Stimulated activated CD4-positive, alpha-beta T cell treated with anti-CD3 and anti-CD28 coated beads, Interleukin-2, amount 100 ng/mL, for 24 hours (primary cell): ENCODE measurements at places on chromosomes 13 and 19.

DNA sequence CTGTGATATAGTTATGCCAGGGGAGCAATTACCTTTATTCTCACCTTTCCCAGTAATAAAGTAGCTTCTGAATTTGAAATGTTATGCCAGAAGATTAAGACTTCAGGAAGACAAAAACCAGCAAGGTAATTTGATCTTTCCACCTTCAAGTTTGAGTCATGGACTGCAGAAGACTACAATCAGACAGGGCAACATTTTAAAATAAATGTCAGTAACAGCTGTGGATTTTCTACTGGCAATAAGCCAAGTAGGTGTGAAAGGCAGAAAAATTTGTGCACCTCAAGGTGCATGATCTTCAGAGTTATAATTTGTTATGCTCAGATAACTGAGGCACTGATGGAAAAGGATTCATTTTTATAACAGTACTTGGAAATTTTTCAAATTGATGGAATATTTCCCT, 54.9 kb downstream of the SLITRK1 start:
- no peak for DNase-seq

DNA sequence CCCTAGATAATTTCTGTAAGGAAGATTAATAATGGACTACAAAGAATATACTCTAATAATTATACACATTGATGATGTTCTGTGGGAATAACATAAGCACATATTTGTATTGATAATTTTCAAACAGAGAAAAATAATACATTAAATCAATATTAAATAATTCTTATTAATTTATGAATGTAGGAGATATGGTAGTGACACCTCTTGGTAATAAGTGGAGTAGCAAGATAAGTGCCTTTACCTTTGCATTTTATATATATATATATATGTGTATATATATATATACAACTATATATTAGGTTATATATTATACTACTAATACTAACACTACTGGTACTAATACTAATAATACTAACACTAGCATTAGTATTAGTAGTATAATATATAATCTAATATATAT, 905.8 kb downstream of the SLITRK1 start:
- DNase-seq: no peak

DNA sequence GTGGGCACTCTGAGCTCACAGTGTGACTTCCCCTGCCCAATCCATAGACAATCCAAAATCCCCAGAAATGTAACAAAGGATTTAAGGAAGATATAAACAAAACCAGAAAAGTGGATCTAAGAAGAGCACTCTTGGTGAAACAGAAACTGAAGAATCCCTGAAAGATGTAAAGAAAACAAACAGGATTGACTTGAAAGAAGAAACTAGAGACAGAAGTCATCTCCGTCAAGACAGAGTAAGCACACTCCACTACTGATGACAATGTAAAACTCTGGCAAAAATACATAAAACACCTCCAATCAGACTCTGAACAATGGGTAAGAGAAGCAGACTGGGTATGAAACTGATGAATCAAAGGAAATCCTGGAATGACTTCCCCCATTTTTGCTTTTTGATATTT, 13.5 kb downstream of the TUBGCP3 start:
- DNase-seq: no peak

DNA sequence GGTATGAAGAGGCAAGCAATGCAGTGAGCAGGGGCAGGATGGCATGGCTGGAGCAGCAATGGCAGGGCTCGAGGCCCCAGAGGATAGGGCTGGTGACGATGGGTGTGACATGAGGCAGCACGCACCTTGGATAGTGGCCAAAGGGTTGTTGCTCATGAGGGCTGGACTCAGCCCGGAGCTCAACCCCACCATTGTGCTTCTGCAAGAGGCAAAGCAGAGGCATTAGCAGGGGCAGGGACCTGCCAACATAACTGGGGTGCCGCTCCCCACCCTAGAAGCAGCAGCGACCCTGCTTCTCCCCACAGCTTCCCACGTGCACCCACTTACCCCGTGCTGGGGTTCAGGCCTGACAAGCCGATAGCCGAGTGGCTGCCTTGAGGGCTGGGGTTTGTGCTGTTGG, 15.8 kb downstream of the ZNF574 start:
- no peak for DNase-seq

DNA sequence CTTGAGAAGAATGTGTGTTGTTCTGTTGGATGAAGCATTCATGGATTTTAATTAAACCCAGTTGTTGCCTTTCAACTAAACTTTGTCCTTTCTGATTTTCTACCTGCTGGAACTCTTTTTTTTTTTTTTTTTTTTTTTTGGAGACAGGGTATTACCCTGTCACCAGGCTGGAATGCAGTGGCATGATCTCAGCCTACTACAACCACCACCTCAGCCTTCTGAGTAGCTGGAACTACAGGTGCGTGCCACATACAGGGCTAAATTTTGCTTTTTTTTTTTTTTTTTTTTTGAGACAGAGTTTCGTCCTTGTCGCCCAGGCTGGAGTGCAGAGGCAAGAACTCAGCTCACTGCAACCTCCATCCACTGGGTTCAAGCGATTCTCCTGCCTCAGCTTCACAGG, 6.9 kb downstream of the ZNF791 start:
- no peak for DNase-seq

GRCh38 chr13:99281811-99282263, 23.7 kb upstream of the GPR18 start:
- peak; percentile 49 for DNase-seq

GRCh38 chr19:45770192-45771101, 1.4 kb upstream of the SIX5 start:
- DNase-seq: peak; percentile 91

DNA sequence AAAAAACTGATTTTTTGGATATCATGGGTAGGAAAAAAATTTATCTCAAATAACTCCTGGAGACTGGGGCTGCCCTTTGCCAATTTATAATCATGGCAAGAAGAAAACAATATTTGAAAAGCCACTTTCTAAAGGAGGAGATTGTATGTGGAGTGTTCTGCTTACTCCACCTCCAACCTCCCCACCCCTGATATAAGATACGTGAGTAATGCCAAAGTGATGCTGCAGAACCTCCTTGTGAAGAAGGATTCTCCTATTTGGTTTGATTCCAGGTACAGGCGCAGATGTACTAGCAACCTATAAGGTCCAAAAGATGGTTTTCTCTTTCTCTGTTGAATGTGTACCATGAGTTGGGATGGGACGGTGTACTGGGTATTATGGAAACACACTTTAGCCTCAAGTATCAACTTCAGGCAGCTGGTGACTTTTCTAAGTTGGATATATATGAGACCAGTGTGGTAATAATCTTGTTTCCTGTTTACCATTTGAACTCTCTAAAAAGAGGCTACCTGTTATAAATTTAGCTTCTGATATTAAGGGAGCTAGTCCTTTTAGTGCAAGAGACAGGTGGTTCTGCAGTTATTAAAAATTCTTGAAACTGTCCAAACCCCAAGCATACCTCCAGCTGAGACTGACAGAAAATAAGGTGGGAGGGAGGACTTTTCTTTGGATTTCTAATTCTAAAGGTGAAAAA, 724.0 kb upstream of the MIR17HG start:
- no peak for DNase-seq

DNA sequence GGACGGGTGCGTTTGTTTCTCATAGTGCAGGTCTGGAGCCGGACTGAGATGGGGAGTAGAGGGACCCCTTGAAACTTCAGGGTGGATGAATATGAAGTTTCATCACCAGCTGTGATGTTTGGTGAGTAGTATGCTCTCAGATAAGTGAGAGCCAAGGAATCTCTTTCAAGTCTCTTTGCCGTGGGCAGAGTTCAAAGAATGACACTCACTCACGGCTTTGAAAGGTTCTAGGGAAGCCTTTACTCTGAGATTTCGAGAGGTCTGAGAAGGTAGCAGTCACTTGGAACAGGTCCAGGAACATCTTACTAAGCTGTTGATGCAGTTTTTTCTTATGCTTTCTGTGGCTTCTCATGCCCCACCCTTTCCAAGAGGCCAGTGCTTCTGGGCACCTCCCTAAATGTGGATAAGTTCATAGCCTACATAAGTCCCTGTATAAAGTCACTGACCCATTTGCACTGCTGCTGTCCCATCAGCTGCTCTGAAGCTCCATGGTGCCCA, at the start of gene IGFL2:
Gene IGFL2 (plus strand): TSS at position 448 of the 498 bp plus-strand sequence. CDS start 41 bp downstream, at position 489.
- no peak for DNase-seq

DNA sequence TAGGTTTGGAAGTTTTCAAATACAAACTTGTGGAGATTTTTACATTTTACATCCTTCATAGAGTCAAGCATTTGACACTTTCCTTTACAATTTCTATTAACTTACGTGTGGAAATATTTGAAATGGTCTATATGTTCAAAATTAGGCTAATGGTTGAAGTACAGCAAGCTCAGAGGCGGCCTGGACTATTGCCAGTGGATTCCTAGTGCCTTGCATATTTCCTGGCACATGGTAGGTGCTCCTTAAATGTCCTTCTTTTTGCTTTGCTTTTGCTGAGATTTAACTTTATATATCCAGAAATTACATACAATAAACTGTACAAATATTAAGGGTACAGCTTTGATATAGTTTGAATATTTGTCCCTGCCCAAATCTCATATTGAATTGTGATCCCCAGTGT, 93.9 kb downstream of the UBL3 start:
- no peak for DNase-seq

DNA sequence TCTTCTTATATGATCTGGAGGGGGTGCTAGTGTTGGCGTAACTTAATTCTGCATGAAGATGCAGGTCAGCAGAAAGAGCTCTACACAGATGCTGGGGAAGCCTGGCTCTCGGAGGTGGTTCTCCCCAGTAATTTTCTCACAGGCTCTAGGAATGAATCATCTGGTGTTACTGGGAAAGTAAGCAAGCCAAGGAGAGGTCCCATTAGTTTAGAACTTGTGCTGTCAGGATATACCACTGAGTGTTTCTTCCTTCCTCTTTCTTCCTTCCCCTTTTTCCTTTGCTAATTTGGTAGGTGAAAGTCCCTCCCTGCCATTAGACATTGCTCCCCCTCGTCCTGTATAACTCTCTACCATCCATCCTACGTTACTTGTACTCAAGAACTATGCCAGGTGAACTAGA, 68.3 kb downstream of the ATP8A2 start:
- DNase-seq: no peak

- no peak for DNase-seq
These were observed 1.3 kb downstream of the RFX1 start for GRCh38 chr19:14004619-14005348.

DNA sequence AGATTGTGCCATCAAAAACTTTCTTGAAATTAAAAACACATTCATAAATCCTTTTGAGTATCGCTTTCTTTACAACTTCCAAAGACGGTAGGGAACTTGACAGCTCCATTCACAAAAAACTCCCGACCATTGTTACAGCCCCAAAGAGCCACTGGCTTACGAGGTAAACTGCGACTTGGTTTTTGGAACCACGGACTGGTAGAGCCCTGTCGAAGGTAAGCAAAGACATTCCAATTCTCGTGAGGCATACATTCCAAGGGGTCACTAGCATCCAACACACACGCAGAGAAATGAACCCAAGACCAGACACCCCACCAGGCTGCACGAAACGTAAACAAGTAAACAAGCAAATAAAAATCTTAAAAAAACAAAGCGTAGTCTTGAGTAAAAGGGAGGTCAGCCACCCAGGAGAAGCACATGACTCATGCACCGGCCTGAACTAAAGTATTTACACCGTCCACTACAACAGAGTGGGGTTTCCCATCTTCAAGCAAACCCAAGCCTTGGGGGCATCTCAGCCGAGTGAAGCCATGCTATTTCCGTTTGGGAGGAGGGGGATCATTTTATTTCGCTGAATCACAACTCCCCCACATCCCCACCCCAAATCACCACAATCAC, 1.4 kb downstream of the BRD4 start:
- DNase-seq: no peak

GRCh38 chr19:48520134-48520533, 8.5 kb upstream of the LMTK3 start:
- DNase-seq: no peak

DNA sequence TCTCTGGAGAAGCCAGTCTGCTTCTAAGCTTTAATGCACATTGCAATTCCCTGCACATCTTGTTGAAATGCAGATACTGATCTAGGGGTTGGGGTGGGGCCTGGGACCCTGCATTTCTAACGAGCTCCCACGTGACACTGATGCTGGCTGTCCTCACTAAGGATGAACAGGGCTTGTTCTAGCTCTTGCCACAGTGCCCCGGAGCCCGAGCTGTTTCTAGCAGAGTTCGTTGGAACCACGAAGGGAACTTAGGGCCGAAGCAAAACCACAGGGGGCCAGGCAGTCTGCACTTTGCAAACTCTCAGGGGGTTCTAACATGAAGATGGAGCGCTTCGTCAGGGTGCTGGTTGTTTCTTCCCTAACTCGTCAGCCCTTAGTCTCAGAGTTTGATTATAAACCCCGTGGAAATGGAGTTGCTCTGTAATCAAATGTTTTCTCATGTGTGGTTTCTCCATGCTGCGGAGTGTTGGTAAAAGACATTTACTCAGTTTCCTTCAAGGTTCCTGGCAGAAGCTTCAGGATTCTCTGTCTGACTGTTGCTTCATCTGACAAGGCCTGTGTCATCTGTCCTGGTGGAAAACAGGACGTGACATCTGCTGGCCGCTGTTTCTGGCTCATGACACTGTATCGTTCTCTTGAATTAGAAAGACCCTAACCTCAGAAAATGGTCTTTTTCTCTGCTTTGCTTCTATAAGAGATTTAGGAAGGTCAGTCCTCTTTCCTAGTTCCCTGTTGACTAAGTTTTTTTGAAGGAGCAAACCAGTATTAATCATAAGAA, 221.5 kb downstream of the TEX29 start:
- DNase-seq: no peak

- DNase-seq: peak; percentile 50
These were observed 586 bp downstream of the MRI1 start for GRCh38 chr19:13764821-13765394.

DNA sequence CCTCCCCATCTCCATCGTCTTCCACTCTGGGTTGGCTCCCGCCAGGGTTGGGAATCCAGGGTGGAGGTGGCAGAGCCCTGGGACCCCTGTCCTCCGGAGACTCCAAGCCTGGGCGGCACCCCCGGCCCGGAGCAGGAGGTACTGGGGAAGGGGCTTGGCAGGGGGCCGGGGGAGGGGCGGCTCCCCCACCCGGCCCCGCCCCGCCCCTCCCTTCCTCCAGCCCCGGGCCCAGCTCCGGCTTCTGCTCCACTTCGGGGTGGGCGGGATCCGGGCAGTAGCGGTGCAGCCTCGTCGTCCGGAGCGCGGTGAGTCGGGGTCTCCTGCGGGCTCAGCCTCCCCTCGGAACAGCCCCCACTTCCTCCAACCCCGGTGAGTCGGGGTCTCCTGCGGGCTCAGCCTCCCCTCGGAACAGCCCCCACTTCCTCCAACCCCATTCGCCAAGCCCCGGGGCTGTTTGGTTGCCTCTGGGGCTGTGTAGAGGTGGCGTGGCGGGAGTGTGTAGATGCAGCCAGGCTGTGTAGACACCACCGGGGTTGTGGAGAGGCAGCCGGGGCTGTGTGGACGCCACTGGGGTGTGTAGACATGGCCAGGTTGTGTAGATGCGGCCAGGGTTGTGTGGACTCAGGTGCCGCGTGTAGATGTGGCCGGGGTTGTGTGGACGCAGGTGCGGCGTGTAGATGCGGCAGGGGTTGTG, at the start of gene TMPRSS9:
Gene TMPRSS9 (plus strand): TSS at position 274 of the 694 bp plus-strand sequence. CDS start 29,521 bp downstream, outside the sequence.
- no peak for DNase-seq
